ENCODE measurements at places on chromosomes 2 and 18.

- DNase-seq, result no peak
Measured at GRCh38 chr18:59514203-59514602, 155.1 kb upstream of the LMAN1 start.

DNA sequence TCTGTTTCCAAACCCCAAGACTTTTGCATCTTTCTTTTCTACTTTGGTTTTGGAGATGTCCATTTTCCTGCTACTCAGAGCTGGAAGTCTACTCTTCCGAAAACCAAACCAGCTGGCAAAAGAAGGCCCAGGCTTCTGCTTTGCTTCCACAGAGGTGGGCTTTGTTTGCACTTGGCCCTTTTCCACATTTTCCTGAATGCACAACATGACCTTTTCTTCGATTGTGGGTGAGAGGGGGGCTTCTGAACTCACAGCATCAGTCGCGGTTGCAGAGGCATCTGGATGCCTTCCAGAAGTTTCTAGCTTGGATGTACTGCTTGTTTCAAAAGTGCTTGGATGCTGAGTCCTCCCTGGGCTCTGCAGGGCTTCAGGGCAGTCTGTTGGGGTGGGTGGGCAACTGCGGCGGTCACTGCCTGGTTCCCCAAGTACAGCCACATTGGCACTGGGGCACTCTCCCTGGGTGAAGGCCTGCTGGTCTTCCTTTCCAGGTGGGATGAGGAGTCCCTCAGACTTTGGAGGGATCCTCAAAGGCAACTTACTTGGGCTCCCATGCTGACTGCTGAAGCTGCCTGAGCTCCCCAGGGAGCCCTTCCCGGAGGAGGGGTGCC lies 112.3 kb upstream of the LYPD1 start:
- DNase-seq, result no peak

GRCh38 chr18:29157057-29157780 lies 980.3 kb upstream of the CDH2 start:
- DNase-seq, result no peak

GRCh38 chr18:27278131-27278530 lies 93.0 kb upstream of the CHST9 start:
- no peak for DNase-seq

DNA sequence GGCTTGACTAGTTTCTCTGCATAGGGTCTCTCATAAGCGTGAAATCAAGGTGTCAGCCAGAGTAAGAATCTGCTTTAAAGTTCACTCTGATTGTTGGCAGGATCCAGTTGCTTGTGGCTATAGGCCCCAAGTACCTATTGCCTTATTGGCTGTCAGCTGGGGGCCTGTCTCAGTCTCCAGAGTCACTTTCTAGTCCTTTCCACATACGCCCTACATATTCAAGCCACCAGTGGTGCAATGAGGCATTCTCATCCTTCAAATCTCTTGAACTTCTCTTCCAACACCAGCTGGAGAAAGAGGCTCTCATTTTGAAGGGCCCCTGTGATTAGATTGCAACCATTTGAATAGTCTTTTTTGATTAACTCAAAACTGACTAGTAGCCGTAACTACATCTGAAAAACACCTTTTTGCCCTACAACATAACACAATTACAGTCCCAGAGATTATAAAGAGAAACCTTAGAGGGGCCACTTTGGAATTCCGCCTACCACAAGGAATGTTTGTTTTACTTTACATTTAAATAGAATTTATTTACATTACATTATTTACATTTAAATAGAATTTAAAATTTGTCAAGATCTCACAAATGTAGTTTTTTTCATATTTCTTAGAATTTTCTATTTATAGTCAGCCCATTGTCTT lies 520.1 kb downstream of the DSC3 start:
- DNase-seq, result no peak

DNA sequence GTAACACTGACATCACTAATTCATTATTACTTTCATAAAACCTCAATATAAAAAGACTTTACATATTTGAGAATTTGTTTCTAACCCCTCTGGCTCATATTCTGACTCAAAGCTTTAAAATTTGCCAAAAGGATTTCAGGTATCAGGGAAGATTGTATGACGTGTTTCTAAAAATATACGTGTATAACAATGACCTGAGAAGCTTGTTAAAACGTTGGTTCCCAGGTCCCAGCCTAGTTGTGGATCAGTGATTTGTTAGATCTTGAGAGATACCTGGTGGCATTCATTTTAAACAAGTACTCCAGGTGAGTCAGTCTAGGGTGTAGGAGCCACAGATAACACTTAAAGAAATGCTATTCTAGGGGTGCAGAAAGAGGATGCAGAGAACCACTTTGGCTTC lies 1096.8 kb upstream of the NXPH2 start:
- DNase-seq, result no peak

DNA sequence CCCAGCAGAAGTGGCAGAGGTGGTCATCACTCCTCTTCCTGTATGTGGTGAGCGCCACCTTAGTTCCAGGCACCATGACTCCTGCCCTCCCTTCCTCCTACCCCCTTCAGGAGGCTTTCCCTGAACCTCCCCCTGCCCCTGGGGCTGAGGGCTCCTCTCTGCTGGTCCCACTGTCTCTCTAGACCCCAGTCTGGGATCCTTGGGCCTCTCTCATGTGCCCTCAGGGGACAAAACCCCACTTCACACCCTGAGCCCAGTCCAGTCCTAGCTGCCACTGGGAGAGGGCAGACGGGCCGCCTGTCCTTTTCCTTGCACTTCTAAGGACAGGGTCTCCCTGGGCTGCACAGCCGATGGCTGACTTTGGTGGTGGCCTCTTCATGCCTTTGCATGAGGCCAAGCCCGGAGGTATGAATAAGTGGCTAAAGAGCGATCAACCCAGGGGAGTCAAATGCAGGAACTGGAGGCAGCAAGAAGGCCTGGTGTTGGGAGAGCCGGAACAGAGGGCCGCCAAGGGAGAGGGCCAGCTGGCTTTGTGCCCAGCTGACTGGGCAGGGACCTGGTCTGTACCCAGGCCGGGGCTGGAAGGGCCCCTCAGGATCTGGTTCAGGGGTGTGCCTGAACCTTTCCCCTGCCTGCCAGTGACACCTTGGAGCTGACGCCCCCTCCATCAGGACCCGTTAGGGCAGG lies 29.5 kb downstream of the GLI2 start:
- DNase-seq, result no peak

- DNase-seq, result no peak
Measured at GRCh38 chr2:168039881-168040280, 207.5 kb downstream of the STK39 start.

DNA sequence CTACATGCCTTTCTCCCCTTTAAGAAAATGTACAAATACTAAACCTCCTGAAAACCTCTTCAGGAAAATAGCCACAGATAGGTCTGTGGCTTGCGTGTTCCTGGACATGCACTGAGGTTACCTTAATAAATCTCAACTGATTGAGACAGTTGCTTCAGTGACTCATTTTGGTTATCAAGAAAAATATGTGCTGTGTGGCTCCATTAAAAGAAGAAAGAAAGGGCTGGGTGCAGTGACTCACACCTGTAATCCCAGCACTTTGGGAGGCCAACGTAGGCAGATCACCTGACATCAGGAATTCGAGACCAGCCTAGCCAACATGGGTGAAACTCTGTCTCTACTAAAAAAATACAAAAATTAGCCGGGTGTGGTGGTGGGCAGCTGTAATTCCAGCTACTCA lies 27.1 kb downstream of the CREG2 start:
- DNase-seq, result no peak

DNA sequence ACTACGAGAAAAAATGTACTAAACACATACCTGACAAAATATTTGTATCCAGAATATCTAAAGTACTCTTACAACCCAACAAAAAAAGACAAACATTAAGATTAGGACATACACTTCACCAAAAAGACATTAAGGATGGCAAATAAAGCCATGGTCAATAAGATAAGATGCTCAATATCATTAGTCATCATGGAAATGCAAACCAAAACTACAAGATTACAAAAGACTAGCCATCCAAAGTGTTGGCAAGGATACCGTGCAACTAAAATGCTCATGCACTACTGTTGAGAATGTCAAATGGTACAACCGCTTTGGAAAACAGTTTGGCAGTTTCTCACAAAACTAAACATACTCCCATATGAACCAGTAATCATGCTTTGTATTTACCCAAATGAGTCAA lies 29.7 kb downstream of the MAP3K2 start:
- DNase-seq, result no peak

- DNase-seq, result no peak
Measured at GRCh38 chr18:8615397-8616027, 6.3 kb downstream of the RAB12 start.

GRCh38 chr18:63844254-63844653 lies 43.3 kb upstream of the SERPINB2 start:
- no peak for DNase-seq

DNA sequence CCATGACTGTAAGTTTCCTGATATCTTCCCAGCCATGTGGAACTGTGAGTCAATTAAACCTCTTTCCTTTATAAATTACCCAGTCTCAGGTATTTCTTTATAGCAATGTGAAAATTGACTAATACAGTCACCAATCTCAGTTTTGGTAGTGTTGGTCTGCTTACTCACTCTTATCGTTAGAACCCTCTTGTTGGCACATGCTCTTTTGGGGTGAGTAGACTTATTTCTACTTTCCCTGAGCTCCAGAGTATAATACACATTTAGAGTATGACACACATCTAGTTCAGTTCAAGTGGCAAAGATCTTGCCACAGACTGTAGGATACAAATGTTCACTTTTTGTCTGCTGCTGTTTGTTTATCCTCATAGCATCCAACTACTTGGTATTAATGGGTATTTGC lies 347.5 kb upstream of the CELF4 start:
- no peak for DNase-seq

DNA sequence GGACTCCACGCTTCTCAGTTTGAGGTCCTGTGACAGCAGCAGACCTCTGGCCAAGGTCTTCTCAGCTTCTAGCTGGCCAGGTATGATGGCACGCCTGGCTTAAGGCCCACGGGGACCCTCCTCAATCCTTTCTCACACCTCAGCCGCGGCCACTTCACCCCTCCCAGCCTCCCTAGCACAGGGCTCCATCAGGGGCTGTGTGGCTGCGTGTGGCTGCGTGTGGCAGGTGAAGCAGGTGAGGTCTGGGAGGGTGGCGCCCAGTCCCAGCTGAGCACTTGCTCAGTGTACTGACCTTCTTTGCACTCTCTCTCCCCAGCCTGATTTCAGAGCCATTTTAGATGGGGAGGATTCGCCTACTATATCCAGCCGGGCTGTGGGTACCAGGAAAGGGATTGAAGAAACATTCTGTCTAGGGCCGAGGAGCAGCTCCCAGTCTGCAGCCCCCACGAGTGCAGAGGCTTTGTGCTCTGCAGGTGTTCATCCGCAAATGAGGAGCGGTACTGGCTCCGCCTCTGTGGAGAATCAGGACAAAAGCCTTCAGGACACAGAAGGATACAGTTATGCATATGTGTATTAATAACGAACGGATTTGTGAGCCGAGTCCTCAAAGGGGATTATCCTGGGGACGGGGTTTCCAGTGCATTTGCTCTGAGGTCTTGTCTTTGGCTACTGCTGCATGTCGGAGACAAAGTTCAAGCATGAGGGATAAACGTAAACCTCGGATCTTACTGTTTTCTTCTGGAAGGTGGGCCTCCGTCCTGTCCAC lies 236.9 kb upstream of the RAB6C start:
- no peak for DNase-seq

GRCh38 chr2:76998152-76998551 lies 524.0 kb downstream of the LRRTM4 start:
- no peak for DNase-seq

DNA sequence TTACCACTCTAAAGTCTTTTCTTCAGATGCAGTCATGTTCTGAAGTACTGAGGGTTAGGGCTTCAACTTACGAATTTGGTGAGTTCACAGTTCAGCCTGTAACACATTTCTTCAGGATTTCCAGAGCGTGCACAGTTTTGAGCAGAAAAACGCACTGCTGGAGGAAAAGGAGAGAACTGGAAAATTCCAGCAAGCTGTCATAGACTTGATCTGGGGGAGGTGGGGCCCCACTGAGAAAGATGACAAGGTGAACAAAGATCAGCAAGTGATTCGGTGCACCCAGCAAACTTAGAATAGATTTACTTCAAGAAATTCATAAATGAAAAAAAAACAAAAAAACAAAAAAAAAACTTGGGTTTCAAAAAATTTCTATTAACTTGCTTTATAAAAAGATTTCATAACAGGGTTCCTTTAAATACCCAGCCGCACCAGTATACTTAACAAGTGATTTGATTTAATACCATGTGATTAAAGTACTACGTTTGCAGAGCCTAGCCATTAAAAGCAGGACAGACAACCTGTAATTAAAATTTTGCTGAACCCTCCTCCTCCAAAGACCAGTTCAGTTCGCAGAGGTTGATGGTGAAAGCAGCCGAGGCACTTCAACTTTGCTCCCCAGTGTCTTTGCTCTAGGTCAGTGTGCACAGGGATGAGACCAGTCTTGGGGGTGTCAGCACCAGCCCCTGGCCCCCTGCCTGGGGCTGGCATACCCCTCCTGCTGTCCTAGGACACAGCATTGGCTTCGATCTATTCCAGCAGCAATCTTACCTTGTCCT lies 30.5 kb downstream of the CTIF start:
- no peak for DNase-seq

- DNase-seq, result no peak
Measured at GRCh38 chr2:217684431-217685254, 318.2 kb downstream of the TNS1 start.

GRCh38 chr18:38115201-38115600 lies 549.6 kb upstream of the CELF4 start:
- DNase-seq, result no peak

GRCh38 chr18:44802508-44802907 lies 121.8 kb downstream of the SETBP1 start:
- no peak for DNase-seq

GRCh38 chr2:111702119-111702803 lies 181.7 kb downstream of the ANAPC1 start:
- no peak for DNase-seq

DNA sequence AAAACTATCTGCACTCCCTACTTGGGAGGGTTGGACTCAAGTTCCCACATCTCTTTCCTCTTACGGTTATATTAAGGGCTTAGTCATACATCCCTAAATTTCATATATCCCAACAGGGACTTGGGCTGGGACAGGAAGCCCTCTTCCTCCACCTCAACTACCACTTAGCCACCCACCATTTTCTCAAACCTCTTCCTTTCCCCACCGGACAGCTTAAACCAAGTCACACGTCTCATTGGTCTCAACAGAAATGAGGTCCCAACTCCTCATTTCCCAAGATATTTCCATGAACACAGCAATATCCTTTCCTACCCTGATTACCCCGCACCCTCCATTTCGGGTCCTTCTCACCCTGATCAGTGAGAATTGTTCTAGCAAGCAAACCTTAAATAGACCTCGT lies 736 bp downstream of the ZSCAN30 start:
- no peak for DNase-seq

GRCh38 chr2:76613330-76613729 lies 902.6 kb upstream of the GCFC2 start:
- DNase-seq, result no peak

GRCh38 chr18:32879497-32879896 lies 106.7 kb upstream of the KLHL14 start:
- DNase-seq, result no peak

DNA sequence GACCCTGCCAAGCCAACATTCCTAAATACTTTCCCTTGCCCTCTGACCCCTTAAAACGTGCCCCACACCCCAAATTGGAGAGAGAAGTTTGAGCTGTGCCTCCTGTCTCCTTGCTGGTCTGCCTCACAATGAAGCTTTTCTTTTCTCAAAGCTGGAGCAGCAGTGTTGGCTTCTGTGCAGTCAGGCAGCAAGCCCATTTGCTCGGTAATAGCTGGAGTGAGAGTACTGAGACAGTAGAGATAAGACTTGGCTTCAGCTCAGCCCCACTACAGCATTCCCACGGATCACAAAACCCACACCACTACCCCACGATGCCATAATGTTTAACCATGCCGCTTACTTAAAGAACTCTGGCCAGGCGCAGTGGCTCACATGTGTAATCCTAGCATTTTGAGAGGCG lies 73.0 kb downstream of the NCAPH start:
- no peak for DNase-seq

Measured in cortex of kidney (tissue), 1 donor.